ENCODE measurements at places on chromosomes 1 and 21. TPM values are rescaled to one million over a fixed set of nuclear protein-coding genes. Genes with fewer than 3 reads are reported as not detected.

The COL8A2 gene
- total RNA-seq = 0.06 TPM

The LCE1D gene
- total RNA-seq = not detected

The FCRLA gene
- total RNA-seq = not detected

The AADACL4 gene
- total RNA-seq = not detected

The SYTL1 gene
- total RNA-seq = 135 TPM

The S100A7 gene
- not detected for total RNA-seq

The HLX gene
- 0.39 TPM for total RNA-seq

The DNAI4 gene
- total RNA-seq = 8.8 TPM

GRCh38 chr1:204350857-204351573 is 8.7 kb downstream of the PLEKHA6 start:
- no peak overlapping the region for H3K27ac ChIP-seq
- peaks cover 2% of the 10 kb centered on the region for H3K27me3 ChIP-seq
- H3K36me3 ChIP-seq = no peaks in the 10 kb centered on the region
- H3K4me3 ChIP-seq = no peak overlapping the region
- no peak for DNase-seq

DNA sequence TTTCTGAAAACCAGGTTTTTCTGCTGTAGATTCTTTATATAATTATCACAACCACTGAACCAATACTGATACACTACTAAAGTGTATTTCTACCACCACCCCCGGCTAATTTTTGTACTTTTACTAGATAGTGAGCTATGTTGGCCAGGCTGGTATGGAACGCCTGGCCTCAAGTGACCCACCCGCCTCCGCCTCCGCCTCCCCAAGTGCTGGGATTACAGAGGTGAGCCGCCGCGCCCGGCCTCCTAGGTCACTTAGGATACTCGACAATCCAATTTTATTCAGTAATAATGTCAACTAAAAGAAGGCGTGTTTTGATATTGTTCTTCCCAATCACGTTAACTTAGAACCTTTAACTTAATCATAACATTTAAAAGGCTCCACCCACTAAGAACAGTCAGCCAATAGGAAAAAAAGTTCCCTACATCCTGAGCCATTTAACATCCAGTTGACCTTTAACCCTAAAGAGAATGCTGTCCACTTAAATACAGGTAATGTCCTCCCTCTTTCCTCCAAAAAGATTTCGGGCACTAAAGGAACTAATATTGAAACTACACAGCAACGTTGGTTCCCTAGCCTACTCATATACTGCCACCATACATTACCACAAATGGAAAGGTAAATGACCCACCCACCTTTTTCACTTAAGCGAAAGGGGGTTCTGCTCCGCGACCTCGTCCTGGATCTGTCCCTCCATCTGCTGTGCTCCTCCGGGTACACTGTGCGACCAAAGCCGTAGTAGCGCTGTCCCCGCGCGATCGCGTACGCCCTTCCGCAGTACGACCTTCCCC is 1.2 kb downstream of the RSRP1 start:
- H3K36me3 ChIP-seq = peaks cover 55% of the 10 kb centered on the region
- no peaks in the 10 kb centered on the region for H3K27me3 ChIP-seq
- no peak for DNase-seq
- peak overlapping the region; percentile 99 for H3K27ac ChIP-seq
- H3K4me3 ChIP-seq = peak overlapping the region; percentile 97

- peaks cover 61% of the 10 kb centered on the region for H3K27me3 ChIP-seq
- DNase-seq = no peak
- no peaks in the 10 kb centered on the region for H3K36me3 ChIP-seq
- H3K27ac ChIP-seq = no peak overlapping the region
Measured at GRCh38 chr1:170670802-170671628, 7.1 kb downstream of the PRRX1 start.

GRCh38 chr1:76191561-76191960 is 117.0 kb downstream of the ST6GALNAC3 start:
- H3K27ac ChIP-seq = no peak overlapping the region
- no peak overlapping the region for H3K4me3 ChIP-seq
- H3K27me3 ChIP-seq = no peaks in the 10 kb centered on the region

GRCh38 chr1:93525431-93525830 is 77.5 kb downstream of the FNBP1L start:
- no peaks in the 10 kb centered on the region for H3K4me1 ChIP-seq
- no peak overlapping the region for H3K27ac ChIP-seq
- H3K36me3 ChIP-seq = no peaks in the 10 kb centered on the region
- no peaks in the 10 kb centered on the region for H3K27me3 ChIP-seq
- H3K4me3 ChIP-seq = no peak overlapping the region

- no peak overlapping the region for H3K27ac ChIP-seq
- H3K4me1 ChIP-seq = no peaks in the 10 kb centered on the region
- no peaks in the 10 kb centered on the region for H3K36me3 ChIP-seq
Measured at GRCh38 chr21:29246614-29247013, 52.1 kb upstream of the BACH1 start.

DNA sequence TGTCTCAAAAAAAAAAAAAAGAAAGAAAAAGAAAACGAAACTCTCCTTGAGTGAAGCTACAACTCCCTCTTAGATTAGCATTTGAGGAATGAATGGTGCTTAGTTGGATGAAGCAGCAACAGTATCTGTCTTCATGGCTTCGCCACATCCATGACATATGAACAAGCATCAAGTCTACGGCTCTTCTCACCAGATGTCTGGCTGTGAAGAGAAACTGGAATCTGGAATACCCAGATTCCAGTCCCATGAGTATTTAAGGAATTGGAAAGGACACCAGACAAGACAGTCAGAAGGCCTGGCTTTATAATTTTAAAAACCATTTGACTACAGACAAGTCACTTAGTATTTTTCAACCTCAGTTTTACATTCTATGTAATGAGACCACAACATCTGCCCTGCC is 38.0 kb upstream of the TADA1 start:
- peaks cover 3% of the 10 kb centered on the region for H3K27me3 ChIP-seq

GRCh38 chr21:36732217-36732616 is 33.3 kb downstream of the SIM2 start:
- no peaks in the 10 kb centered on the region for H3K4me1 ChIP-seq
- H3K4me3 ChIP-seq = no peak overlapping the region

GRCh38 chr21:45499970-45500577 is 42.2 kb downstream of the SLC19A1 start:
- no peak for DNase-seq
- H3K4me3 ChIP-seq = no peak overlapping the region
- H3K27ac ChIP-seq = no peak overlapping the region
- no peaks in the 10 kb centered on the region for H3K27me3 ChIP-seq
- peaks cover 3% of the 10 kb centered on the region for H3K4me1 ChIP-seq
- H3K36me3 ChIP-seq = peaks cover 3% of the 10 kb centered on the region

GRCh38 chr1:51340380-51340779 is 10.0 kb upstream of the TTC39A start:
- H3K27me3 ChIP-seq = peaks cover 34% of the 10 kb centered on the region
- H3K27ac ChIP-seq = no peak overlapping the region
- peaks cover 8% of the 10 kb centered on the region for H3K4me1 ChIP-seq
- H3K4me3 ChIP-seq = no peak overlapping the region

DNA sequence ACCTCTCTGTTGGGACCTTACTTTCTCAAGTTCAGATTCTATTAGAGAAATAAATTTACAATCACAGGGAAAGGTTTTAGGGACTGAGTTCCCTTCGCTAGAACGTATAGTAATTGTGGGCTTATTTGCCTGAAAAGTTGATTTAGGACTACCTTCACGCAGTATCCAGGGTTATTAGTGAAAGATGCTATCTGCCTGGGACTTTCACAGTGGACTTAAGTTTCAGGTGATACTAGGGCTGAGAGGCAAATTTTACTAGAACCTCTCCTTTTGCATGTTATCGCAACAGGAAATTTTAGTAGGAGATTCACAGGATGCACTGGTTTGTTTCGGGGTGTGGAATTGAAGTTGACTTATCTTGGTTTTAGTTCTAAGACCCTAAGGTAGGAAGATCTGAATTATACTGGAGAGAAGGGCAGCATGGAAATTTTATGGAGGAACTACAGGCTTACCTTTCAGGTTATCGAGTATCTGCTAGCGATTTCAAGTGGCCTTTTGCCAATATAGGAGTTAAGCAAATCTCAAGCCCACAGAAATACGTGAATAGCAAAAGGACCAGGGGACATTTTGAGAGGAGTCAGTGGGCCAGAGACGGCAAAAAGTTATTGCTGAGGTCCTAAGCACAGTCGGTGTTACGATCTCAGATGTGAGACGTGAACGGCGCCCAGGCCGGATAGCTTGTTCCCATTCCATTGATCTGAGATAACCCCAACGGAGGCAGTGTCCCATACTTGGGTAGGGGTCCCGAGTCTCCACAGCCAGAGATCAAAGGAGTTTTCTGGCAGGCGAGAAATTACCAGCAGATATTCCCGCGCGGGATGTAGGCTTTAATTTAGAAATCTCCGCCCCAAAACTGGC is 723 bp upstream of the GNAI3 start:
- H3K27me3 ChIP-seq = no peaks in the 10 kb centered on the region
- DNase-seq = peak; percentile 54
- H3K27ac ChIP-seq = peak overlapping the region; percentile 87
- peaks cover 21% of the 10 kb centered on the region for H3K4me1 ChIP-seq

- no peak for DNase-seq
- H3K4me1 ChIP-seq = peaks cover 8% of the 10 kb centered on the region
- H3K27me3 ChIP-seq = no peaks in the 10 kb centered on the region
- peaks cover 36% of the 10 kb centered on the region for H3K36me3 ChIP-seq
Measured at GRCh38 chr21:46482225-46482845, 23.6 kb downstream of the DIP2A start.

DNA sequence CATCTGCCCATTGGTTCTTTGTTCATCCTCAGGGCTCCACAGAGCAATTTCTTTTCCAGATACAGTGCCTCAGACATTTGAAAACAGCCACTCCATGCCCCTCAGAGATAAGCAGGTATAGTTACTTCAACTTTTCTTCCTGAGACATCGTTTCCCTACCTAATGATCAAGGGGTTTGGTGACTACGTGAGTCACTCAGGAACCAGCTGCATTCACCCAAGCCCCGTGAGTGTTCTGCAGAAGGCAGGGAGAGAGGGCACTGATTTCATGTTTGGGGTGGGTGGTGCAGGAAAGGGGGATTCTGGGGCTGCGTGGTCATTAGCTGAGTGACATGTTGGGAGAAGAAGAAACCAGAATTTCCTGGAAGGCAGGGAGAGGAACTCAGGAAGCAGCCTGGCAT is 25.0 kb downstream of the NCF2 start:
- no peaks in the 10 kb centered on the region for H3K27me3 ChIP-seq
- DNase-seq = no peak
- no peaks in the 10 kb centered on the region for H3K36me3 ChIP-seq
- no peak overlapping the region for H3K27ac ChIP-seq
- H3K4me1 ChIP-seq = peaks cover 4% of the 10 kb centered on the region

- H3K36me3 ChIP-seq = no peaks in the 10 kb centered on the region
- H3K27ac ChIP-seq = no peak overlapping the region
- DNase-seq = no peak
Measured at GRCh38 chr1:14672005-14672404, 73.5 kb downstream of the KAZN start.

- no peak for DNase-seq
- H3K36me3 ChIP-seq = no peaks in the 10 kb centered on the region
- no peak overlapping the region for H3K27ac ChIP-seq
- H3K4me1 ChIP-seq = peaks cover 15% of the 10 kb centered on the region
Measured at GRCh38 chr1:200221614-200222282, 188.1 kb downstream of the ZNF281 start.

DNA sequence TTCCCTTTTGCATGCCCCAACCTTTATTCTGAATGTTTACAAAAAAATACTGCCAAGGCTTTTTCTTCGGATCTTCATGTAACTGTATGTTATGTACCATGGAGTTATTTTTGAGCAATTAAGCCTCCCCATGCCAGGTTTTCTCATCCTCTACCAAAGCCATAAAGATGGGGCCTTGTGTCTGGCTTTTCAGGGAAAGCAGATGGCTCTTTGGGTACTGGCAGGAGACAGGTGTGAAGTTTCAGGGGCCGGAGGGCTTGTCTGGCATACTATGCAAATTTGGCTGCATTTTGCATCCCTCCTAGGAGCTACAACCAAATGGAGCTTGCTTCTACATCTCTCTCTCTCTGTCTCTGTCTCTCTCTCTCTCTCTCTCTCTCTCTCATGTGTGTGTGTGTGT is 28.1 kb upstream of the PLXNA2 start:
- DNase-seq = no peak
- no peak overlapping the region for H3K27ac ChIP-seq
- no peaks in the 10 kb centered on the region for H3K4me1 ChIP-seq
- H3K36me3 ChIP-seq = no peaks in the 10 kb centered on the region
- no peak overlapping the region for H3K4me3 ChIP-seq

Data from CD4-positive, alpha-beta T cell (primary cell).